Activated CD4-positive, alpha-beta T cell treated with anti-CD3 and anti-CD28 coated beads, Interleukin-2, amount 10 ng/mL, durations not matched to agents 24 days and 14 days (primary cell): ENCODE measurements at places on chromosomes 7 and 10. TPM values are rescaled to one million over a fixed set of nuclear protein-coding genes. Genes with fewer than 3 reads are reported as not detected.

GRCh38 chr10:91758303-91759146 is 39.7 kb upstream of the TNKS2 start:
- DNase-seq: no peak

DNA sequence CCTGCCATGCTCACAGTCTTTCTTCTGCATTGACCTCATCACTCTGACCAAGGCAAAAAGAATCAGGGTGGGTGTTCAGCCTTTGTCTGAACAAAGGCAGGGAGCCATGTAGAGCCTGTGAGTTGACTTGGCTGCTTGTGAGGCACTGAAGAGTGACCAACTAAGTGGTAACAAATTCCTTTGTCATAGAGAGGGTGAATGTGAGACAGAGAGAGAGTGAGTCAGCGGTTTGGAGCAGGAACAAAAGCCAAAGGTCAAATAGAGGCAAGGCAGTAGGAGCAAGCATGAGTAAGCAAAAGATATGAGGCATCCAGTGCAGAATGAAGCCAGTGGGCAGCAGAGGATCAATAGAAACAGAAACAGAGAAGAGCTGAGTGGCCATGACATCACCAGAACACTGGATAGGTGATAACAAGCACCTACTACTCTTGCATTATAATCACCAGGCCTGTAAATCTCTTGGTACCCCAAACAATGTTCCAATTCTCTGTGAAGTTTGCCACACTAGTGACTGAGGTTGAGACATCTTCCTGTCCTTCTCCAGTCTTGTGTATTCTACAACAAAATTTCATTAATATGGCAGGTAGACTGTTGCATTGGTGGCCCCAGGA is 116.2 kb upstream of the LAMB4 start:
- DNase-seq: no peak

DNA sequence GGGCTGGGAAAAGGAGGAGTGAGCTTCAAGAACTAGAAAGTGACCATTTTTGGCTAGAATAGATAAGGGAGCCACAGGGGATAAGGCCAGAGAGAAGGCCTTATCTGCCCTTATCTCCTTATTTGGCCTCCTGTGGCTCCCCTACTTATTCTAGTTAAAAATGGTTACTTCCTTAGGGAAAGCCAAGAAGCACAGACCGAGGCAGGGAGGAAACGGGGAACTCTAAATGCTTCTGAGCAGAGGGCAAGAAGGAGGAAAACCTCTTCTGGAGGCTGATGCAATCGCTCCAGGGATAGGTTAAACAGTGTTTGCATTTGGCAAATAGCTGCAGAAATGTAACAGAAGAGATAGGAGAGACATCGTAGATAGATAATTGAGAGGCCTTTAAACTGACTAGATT is 18.6 kb downstream of the NRP1 start:
- DNase-seq: no peak

GRCh38 chr10:133072720-133073390 is 14.9 kb upstream of the ADGRA1 start:
- no peak for DNase-seq

GRCh38 chr10:27715505-27715904 is 30.1 kb downstream of the MKX start:
- no peak for DNase-seq

GRCh38 chr7:292226-292625 is 2.3 kb downstream of the FOXL3 start:
- no peak for DNase-seq

GRCh38 chr10:100997360-100998182 is 2.0 kb upstream of the LZTS2 start:
- peak; percentile 94 for DNase-seq

- DNase-seq: no peak
These were observed 25.0 kb downstream of the SORCS3 start for GRCh38 chr10:104666106-104666505.

DNA sequence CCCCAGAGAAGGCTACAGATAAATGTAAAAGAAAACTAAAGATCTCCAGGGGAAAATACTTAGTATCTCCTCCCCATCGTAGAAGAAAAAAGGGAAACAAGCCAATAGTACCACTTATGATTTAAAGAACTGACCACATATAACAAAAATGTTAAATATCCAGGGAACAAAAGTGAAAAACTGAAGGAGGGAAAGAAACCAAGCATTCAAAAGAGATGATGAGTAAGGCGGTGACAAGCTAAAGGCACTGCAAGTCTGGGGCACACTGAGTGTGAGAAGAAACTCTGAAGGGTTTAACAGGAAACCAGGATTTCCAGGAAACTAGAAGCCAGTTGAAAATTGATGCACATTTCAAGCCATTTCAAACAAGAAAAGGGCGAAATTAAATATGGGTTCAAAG is 226.3 kb downstream of the AHR start:
- DNase-seq: no peak

GRCh38 chr10:67401711-67402110 is 294.3 kb downstream of the CTNNA3 start:
- no peak for DNase-seq

GRCh38 chr10:43981232-43981631 is 332.6 kb upstream of the ZNF32 start:
- no peak for DNase-seq

DNA sequence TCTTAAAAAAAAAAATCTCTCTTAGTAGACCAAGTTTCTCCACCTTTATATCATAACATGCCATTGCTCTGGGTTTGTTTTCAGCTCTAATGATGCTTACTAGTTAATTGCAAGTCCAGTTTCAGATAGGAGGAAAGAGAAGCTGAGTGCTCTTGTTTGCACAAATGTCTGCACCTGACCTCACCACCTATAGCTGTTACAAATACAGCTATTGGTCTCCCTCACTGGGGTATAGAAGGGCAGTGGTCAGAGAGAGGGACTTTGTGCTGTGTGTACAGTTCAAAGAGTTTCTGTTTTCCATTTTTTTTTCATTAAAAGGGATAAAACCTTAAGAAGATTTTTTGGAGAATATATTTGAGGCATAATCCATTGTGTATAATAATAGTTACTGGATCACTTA is 52.7 kb downstream of the TAS2R16 start:
- DNase-seq: no peak

DNA sequence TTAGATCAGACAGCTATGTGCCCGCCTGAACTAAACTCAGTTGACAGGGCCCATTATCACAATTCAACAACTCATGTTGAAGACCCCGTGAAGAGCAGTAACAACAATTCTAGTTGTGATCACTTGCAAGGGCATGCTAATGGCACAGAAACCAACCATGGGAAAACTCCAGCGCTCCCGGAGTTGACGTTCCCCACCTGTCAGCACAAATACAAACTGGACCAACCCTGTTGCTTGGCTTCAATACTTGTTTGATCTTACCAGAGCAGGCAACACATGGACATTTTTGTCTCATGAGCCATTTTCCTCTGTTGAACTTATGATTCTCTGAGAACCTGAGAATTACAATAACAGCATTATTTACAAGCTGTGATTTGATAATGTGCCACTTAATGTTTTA is 119.0 kb upstream of the LANCL2 start:
- no peak for DNase-seq

GRCh38 chr10:127993056-127993690 is 86.3 kb downstream of the PTPRE start:
- no peak for DNase-seq

GRCh38 chr10:58023341-58024073 is 244.2 kb downstream of the IPMK start:
- no peak for DNase-seq

DNA sequence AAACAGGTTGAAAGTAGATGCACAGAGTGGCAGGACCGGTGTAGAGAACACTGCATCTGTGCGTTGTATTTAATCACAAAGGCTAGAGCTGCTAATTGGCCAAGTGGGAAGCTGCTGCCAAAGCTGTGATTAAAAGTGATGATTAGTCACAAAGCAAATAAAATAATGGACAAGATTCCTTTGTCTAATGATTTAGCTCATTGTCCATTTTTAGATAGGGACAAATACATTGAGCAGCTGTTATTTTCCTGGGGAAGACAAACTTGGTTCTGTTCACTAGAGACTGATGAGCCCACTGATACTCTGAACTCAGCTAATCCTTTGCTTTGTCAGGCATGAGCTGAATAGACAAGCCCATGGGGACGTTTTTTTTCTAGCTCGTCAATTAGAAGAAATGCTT is 19.7 kb downstream of the UBE3C start:
- no peak for DNase-seq

- no peak for DNase-seq
These were observed 15.3 kb downstream of the AGBL3 start for GRCh38 chr7:135001390-135002165.

- DNase-seq: no peak
These were observed 500.1 kb upstream of the ZMIZ1 start for GRCh38 chr10:78568620-78569019.

GRCh38 chr7:90180011-90180585 is 25.8 kb downstream of the STEAP1 start:
- no peak for DNase-seq

Gene ATRNL1
- 0.17 and 0.26 TPM in 2 replicates for total RNA-seq

Gene HOXA9
- not detected in 2 replicates for total RNA-seq

Gene CRHR2
- total RNA-seq: not detected in 2 replicates

Gene AS3MT
- total RNA-seq: 0.57 and 0.79 TPM in 2 replicates

Gene SNCG
- total RNA-seq: 0.44 TPM in 1 of 2 replicates, not detected in the other

Gene MAP3K8
- total RNA-seq: 20.9 and 22.0 TPM in 2 replicates

Gene OR2A12
- not detected in 2 replicates for total RNA-seq

Gene H2BK1
- total RNA-seq: 0.83 TPM in 1 of 2 replicates, not detected in the other

Gene CRYGN
- total RNA-seq: not detected in 2 replicates

Gene NACAD
- 0.09 and 0.31 TPM in 2 replicates for total RNA-seq

Gene FAM25C
- total RNA-seq: not detected in 2 replicates

Gene RSPH10B2
- 0.58 and 0.59 TPM in 2 replicates for total RNA-seq
